ENCODE measurements at places on chromosomes 1 and 21.

- DNase-seq, result peak; percentile 28
These were observed 416.4 kb downstream of the PTBP2 start for GRCh38 chr1:97137862-97138514.

GRCh38 chr1:96837057-96837780 is 115.6 kb downstream of the PTBP2 start:
- no peak for DNase-seq

DNA sequence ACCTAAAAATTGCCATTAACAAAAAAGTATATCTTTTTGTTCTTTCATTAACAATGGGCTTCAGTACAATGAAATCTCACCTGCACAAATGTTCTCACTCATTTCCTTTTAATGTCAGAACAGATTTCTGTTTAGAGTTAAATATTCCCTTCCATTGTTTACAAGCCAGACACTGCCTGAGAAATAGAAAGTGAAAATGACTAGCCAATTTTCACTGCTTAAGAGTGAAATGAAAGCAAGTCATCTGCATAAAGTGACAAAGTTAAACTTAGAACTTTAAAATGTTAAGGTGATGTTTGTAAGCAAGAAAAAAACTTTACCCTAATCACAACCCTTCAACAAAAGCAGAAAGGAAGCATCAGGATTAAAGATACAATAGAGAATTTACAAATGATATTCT is 27.5 kb downstream of the COA6 start:
- no peak for DNase-seq

- no peak for DNase-seq
These were observed 144.6 kb upstream of the COL6A1 start for GRCh38 chr21:45836694-45837670.

All from anterior cingulate cortex (tissue), 58 donors.